Sigmoid colon (tissue), 7 donors: ENCODE measurements at places on chromosomes 4 and X. TPM values are rescaled to one million over a fixed set of nuclear protein-coding genes. Genes with fewer than 3 reads are reported as not detected.

The NHS gene
- 22.7 TPM for total RNA-seq

The ASB9 gene
- total RNA-seq = 1.1 TPM

The GSTCD gene
- 5.8 TPM for total RNA-seq

The FHIP1A gene
- 2.2 TPM for total RNA-seq

The ATP6AP2 gene
- 98.0 TPM for total RNA-seq

The HS3ST1 gene
- 2.5 TPM for total RNA-seq

The UCP1 gene
- total RNA-seq = not detected

The TMPRSS11F gene
- not detected for total RNA-seq

The MAGEA2B gene
- total RNA-seq = not detected

The S100P gene
- total RNA-seq = not detected

The RGN gene
- total RNA-seq = 5.3 TPM

The DMD gene
- 189 TPM for total RNA-seq

The CCNB3 gene
- total RNA-seq = 0.16 TPM

The PRDM8 gene
- 17.4 TPM for total RNA-seq

The GSPT2 gene
- total RNA-seq = 3.7 TPM

The LANCL3 gene
- total RNA-seq = 1.8 TPM

The CENPI gene
- total RNA-seq = 2.9 TPM

The RP2 gene
- total RNA-seq = 11.9 TPM

The SCRG1 gene
- 4.3 TPM for total RNA-seq

The TCEAL6 gene
- not detected for total RNA-seq

The IGFBP7 gene
- total RNA-seq = 834 TPM

The MAGED1 gene
- total RNA-seq = 35.8 TPM

The MAGEA12 gene
- total RNA-seq = not detected

The CHRNA9 gene
- not detected for total RNA-seq
